ENCODE measurements at places on chromosomes 3 and 15.

DNA sequence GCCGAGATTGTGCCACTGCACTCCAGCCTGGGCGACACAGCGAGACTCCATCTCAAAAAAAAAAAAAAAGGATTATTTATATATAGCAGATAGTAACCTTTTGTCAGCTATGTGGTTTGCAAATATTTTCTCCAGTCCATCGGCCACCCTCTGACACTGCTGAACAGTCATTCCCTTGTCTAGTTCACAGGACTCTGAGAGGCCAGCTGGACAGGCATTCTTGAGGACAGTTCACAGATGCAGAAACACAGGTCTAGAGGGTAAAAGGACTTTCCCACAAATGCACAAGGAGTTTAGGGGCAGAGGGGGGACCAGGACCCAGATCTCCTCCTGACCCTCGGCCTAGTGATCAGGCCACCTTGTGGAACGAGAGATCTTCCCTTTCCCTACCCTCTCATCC, 7.5 kb upstream of the TMEM40 start:
- DNase-seq, result no peak

DNA sequence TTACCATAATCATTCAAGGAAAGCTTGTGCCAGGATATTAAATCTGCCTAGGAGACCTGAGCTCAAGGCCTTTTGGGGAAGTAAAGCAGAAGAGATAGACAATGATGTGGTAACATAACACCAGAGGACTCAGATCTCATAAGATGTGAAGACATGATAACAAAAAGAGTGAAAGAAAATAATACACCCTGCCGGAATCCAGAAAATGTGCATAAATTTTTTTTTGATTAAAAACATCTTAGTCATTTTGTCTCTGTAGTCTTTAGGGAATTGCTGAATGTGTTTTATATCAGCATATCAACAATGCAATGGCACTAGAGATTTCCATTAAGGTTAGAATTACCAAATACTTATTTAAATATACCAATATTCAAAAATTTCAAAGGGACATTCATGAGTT, 326.8 kb upstream of the ROBO1 start:
- no peak for DNase-seq

DNA sequence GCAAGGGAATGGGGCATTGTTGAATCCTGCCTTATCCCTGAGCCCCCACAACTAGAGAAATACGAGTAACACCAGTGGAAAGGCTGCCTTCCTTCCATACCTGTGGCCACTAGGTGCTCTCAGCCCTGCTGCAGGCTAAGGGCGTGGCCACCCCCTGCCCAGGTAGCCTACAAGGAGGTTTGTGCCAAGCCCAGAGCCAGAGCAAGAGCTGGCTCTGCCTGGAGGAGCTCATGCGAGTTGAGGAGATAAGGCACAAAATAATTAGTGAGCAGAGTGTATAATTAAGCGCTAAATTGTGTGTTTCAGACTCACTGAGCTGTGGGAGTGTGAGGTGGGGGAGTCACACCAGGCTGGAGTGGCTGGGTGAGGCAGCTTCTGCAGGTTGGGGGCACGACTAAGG, 49.2 kb downstream of the TPRA1 start:
- no peak for DNase-seq

DNA sequence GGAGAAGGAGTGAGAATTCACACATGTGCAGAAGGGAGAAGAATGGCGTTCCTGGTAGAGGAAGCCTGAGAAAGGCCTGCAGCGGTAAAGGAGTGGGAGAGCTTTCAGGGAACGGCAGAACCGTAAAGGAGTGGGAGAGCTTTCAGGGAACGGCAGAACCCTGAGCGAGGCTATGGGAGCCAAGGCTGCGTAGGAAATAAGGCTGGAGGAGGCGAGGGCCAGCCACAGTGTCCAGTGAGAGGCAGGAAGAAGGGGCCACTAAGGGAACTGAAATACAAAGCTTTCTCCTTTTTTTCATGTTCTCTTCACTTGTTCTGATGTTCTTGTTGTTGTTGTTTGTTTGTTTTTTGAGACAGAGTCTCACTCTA, 41.6 kb downstream of the GOLGA6L10 start:
- no peak for DNase-seq

DNA sequence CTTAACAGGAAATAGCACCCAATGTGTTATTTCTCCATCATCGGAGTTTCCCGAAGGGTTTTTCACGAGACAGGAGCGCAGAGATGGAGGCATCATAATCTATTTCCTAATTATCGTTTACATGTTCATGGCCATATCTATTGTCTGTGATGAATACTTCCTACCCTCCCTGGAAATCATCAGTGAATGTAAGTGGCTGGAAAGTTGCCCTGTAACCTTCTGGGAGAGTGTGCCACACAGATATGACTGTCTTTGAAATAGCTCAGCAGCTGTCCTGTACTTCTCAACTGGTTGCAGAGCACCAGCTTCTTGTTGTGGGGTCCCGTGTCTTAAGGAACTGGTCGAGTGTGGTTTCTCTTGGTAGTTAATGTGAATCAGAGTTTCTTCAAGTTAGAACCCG, 1.1 kb downstream of the SLC24A5 start:
- DNase-seq, result no peak
